Activated CD4-positive, alpha-beta T cell treated with anti-CD3 and anti-CD28 coated beads for 24 hours (primary cell): ENCODE measurements at places on chromosomes 4 and X.

GRCh38 chr4:113141901-113142346, 92.5 kb downstream of the ANK2 start:
- no peak for DNase-seq

GRCh38 chrX:73448379-73448778, 1.5 kb downstream of the CDX4 start:
- no peak for DNase-seq

DNA sequence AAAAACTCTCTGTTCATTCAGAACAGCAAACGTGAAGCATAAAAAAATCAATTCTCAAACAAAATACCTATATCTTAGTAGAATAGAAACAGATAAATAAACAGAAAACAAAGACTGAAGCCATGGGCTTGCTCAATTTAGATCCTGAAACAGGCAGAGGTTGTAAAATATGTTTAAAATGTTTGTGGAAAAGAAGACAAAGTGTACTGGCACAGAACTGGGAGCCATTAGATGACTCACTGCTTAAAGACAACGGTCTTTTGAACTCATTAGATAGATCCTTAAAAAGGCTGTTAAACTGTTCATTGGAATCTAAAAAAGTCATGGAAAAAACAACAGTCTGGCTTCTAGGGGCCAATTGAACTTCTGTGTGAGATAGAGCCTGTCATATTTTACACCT, 247.0 kb upstream of the NDST4 start:
- no peak for DNase-seq

GRCh38 chrX:131791608-131792355, 231.3 kb upstream of the STK26 start:
- DNase-seq: no peak

DNA sequence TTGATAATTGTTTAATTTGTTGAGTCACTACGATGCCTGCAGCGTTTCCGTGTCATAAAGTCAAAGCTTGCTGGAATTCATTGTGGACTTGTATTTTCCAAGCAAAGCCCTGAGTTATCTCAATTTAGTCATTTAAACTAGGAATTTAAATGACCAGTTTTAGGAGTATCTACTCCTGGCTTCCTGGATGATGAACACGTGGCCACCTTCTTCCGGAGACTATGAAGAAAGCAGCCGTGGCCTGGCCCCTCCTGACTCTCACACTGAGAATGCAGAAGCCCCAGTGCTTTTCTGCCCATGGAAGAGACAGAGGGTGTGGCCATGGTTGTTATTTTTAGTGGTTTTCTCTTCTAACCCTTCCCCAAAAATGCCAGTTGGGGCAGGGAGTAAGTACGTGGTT, 250.7 kb upstream of the GATB start:
- no peak for DNase-seq

GRCh38 chrX:136318895-136319597, 18.3 kb downstream of the ADGRG4 start:
- no peak for DNase-seq

GRCh38 chr4:165443276-165443675, 64.5 kb downstream of the CPE start:
- no peak for DNase-seq

DNA sequence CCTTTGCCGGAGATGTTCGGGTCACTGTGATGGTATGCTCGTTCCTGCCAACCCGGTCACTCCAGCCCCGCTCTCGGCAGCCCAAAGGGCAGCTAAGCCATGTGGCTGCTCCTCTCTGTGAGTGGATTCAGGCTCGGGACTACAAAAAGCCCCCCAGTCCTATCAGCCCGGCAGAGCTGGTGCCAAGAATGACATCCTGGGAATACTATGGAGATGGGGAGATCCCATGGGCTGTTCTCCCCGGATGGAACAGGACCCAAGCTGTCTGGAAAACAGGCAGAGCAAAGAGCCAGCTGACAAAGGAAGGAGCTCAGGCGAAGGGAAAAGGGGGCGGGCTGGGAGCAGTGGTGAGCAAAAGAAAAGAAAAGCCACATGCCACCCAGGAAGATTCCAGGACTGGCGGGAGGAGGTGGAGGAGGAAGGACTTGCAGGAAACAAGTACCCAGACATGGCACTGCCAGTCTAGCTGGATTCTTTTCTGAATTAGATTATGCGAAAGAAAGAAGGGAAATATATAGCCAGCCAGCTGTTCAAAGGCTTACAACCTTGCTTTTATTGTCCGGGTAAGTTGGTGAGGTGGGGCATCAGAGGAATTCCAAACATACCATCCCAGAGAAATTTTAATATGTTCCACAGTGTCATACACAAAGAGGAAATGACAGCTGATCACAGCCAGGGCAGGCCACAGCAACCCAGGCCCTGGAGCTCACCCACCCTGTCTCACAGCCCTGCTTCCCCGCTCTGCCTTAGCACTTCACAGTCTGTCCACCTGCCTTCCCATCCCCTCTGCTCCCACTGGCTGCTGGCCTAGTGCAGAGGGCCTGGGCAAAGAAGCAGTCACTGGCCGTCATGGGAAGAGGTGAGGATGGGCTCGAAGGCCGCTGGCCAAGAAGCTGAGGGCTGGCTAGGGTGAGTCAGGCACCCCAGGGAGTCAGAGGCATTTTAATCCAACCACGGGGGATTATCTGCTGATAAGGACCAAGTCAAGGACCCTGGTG, 3.4 kb downstream of the NDP start:
- no peak for DNase-seq

DNA sequence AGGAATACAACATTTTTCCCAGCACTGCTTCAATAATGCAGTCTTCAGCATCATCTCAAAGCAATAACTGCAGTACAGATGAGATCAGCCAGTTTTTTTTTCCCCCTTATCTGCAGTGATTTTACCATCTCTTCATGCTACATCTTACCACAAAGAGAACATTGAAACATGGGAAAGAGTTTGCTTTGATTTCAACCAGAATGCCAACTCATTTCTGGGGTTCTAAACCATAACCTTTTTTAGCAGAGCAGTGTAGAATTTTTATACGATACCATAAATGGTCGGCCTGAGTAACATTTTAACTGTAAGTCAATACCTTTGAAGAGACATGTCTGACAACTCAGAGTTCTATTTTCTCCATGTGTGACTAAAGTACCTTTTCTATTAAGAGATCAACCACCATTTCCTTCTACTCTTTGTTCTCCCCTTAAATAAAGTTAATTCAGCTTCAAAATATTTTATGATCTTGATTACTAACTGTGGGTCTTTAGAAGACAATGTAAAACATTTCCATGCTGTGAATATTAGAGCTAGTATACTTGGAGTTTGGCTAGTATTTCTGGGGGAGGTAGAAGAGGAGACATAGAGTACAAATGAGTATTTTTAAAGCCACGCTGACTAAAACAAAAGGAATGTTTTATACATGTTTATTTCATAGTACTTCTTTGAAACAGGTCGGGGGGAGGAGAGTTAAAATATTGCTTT, 69.1 kb downstream of the TET2 start:
- DNase-seq: no peak

- DNase-seq: no peak
Observed at GRCh38 chrX:9710332-9710731, 55.3 kb downstream of the GPR143 start.

DNA sequence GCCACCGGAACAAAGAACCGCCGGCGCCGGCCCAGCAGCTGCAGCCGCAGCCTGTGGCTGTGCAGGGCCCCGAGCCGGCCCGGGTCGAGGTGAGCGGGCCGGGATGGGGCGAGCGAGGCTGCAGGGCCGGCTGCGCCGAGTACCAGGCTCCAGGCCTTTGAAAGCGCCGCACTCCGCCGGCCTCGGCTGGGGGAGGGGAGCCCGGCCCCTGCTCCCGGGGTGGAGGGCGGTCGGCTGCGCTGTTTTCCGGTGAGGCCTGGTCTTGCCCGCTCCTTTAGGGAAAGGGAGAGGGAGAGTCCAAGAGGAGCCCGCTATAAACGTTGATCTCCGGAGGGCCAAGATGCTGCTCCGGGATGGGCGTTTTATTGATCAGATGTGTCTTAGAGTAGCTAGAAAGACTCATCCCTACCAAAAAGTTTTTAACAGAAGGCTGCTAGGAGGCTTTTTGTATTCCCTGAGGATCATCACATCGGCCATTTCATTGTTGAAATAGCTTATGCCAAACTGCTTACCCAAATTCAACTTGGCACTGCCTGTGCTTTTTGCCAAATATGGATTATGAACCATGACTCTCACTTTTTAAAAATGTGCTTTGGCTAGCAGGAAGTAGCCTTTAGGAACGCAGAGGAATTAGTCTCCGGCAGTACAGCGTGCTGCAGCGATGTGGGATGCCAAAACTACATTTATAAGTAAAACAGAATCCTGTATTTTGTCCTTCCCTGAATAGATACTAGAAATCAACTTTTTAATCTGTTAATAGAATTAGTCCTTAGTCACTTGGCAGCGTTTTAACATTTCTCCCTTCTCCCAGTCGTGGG, 760 bp downstream of the TMEM165 start:
- DNase-seq: no peak

DNA sequence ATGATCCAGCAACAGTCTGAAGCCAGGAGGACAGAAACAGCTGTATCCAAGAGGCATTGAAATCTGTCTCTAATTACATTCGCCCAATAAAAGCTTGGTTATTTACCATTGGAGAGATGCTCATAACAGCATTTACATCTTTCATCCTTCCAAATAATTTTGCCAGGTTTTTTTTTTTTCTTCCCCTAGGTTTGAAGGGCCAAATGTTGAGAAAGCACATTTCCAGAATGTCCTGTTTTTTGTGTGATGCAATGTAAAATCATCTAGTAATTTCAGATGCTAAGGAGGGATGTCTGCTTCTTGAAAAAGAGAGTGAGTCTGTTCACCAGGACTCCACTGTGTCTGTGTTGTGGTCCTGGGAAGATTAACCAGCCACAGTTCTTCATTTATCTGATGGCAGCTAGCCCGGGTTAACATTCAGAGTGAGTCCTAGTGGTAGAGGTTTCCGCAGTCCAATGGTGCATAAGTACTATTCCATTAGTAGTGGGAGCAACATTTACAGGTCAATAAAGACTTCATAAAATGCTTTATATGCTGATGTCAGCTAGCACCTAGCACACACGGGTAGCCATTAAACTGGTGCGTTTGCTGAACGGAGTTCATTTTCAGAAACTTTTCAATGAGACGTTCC, 406.8 kb downstream of the STIM2 start:
- no peak for DNase-seq

GRCh38 chrX:111372086-111372485, 39.9 kb downstream of the DCX start:
- DNase-seq: no peak

- no peak for DNase-seq
Observed at GRCh38 chr4:88341227-88342192, 37.1 kb upstream of the HERC6 start.

DNA sequence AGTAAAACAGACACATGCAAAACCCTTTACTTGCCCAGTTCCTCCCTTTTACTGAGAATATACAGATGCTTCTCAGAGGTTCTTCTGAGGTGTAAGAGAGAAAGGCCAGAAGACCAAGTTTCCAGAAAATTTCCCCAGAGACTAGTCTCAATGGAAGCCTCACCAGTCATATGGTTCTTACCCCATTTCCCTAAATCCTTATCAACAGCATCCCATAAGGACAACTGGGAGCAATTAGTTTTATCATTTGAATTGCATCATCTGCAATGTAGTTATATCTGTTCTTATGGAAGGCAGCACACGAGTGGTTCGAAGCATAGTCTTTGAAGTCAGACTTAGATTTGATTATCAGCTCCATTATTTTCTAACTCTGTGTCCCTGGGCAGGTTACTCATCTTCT, 203.6 kb upstream of the PPARGC1A start:
- no peak for DNase-seq

DNA sequence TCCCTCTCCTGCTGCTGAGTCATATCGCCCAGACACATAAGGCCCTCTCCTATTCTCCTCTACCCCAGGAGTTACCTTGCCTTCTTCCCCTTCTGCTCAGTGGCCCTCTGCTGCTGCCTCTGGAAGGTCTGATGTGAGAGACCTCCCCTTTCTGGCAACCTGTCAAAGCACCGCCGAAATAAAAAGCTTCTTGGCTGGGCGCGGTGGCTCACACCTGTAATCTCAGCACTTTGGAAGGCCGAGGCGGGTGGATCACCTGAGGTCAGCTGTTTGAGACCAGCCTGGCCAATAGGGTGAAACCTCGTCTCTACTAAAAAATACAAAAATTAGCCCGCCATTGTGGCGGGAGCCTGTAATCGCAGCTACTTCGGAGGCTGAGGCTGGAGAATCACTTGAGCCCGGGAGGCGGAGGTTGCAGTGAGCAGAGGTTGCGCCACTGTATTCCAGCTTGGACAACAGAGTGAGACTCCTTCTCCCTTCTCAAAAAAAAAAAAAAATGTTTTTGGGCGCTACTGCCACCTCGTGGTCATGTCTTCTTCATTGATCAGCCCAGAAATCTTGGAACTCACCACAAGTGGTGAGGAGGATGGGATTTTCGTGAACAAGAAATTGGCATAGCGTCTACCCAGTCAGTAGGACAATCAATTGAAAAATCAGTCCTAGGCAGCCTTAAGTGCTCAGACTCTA, 8.6 kb upstream of the ZXDA start:
- DNase-seq: no peak

GRCh38 chr4:13365195-13365594, 118.9 kb downstream of the RAB28 start:
- DNase-seq: no peak

DNA sequence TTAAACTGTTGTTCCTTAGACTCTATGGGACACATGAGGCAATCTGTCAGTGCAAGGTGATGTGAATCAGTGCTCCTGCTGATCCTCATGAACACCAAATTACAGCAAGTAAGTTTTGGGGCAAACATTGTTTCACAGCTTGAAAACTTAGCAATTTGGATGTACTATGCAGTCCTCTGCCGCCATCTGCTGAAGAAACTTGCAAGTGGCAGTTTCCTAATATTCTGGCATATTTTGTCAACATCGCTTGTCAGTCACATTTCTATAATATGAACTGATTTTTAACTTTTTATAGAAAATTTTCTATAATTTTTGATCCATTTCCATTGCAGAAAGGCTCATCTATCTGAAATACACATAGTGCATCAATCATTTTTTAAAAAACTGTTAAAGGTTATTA, 56.3 kb downstream of the ZAR1 start:
- DNase-seq: no peak

DNA sequence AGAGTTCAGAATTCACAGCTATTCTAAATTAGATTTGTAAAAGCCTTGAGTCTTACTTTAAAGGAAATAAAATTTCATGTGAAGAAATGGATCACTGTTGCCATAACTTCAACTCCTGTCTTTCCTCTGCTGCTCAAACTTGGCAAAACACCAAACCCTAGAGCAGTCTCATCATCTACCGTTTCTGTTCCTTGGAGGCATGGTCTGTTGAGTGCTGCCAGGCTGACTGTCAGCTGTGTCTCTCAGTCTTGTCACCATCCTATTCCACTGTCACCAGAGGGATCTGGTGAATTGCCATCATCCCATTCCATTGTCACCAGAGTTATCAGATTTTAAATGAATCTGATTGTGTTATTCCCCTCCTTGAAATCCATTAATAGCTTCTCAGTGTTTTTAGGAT, 55.6 kb downstream of the STIM2 start:
- DNase-seq: no peak

DNA sequence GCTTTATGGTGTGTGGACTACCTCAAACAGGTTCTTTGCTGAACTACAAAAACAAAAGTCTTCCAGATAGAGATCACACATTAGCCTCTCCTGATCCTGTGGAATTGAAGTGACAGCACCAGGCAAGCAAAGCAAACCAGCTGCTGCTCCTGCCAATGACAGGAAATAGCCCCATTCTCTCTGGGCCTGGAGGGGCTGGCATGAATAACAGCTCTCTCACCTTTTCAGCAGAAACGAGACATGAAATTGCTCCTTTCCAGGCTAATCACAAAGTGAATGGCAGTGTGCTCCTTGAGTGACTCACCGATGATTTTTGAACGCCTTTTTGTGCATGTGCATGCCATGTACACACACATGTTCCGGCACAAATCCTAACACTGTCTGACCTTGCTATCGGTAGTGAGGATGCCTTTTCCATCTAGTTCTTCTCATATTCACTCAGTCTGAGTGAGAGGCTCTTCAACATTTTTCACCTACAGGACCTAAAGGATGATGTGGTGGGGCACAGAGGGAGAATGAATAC, 24.4 kb downstream of the MFAP3L start:
- DNase-seq: no peak
